ENCODE measurements at places on chromosomes 2 and 18.

DNA sequence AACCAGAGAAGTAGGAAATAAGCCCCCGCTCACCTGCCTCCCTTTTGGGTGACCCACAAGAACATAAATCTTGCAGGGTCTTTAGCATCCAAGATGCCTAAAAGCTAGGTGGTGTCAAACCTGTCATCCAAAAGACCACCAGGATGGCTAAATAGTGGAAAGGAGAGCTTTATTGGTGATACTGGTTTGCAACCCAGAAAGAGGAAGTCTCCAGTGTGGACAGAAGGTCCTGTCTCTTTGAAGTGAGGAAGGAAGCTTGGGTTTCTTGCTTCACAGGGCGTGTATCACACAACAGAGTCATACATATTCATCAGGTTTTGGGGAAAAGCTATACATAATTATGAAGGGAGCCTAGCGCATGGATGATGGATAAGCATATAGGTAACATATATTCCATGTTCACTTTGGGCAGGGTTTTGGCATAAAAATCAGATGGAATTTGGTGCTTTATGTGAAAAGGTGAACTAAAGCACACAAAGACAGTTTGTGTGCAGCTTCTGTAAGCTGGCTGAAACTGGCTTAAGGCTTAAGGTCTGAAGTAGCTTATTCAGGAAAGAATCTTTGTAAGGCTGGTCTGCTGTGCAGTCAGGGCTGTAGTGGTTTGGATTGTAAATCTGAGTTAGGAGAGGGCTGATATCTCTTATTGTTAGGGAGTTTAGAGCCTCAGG lies 102.2 kb upstream of the MSH2 start:
- DNase-seq: no peak

- DNase-seq: peak; percentile 94
These were observed 143.0 kb downstream of the ZNF516 start for GRCh38 chr18:76351961-76352581.

DNA sequence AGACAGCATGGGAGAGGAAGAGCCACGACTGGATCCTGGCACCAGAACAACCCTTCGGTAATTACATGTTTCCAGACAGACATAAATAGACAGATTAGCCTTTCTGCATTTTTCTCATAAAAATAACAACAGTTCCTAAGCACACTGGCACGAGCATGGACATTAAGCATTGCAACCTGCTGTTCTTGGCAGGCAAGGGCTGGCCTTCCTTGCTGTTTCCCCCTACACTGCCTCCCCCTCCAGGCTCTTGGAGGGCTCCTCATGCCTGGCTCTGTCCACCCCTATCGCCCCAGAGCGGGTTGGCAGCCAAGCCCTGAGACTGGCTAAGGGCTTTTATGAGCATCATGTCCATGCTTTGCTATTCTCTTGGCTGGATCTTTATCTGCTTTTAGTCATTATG lies 89.6 kb downstream of the TTC32 start:
- DNase-seq: no peak

GRCh38 chr2:122481717-122482116 lies 726.3 kb downstream of the TSN start:
- DNase-seq: no peak

DNA sequence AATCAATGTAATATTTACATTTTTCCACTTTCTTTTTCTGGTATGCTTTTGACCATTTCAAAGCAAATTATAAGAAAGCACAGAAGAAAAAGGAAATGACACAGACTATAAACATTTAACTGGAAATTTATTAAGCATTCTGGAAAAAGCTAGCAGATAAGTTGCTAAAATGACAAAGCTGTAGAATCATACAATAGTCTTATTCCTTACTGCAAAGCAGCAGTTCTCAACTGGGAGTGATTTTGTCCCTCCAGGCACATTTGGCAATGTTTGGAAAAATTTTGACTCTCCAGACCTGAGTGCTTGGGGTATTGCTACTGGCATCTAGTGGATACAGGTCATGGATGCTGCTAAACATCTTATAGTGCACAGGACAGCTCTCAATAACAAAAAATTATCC lies 75.1 kb downstream of the MBD5 start:
- no peak for DNase-seq

Data from ovary (tissue), 10 donors.